Activated gamma-delta T cell (primary cell): ENCODE measurements at places on chromosomes 12 and 14.

DNA sequence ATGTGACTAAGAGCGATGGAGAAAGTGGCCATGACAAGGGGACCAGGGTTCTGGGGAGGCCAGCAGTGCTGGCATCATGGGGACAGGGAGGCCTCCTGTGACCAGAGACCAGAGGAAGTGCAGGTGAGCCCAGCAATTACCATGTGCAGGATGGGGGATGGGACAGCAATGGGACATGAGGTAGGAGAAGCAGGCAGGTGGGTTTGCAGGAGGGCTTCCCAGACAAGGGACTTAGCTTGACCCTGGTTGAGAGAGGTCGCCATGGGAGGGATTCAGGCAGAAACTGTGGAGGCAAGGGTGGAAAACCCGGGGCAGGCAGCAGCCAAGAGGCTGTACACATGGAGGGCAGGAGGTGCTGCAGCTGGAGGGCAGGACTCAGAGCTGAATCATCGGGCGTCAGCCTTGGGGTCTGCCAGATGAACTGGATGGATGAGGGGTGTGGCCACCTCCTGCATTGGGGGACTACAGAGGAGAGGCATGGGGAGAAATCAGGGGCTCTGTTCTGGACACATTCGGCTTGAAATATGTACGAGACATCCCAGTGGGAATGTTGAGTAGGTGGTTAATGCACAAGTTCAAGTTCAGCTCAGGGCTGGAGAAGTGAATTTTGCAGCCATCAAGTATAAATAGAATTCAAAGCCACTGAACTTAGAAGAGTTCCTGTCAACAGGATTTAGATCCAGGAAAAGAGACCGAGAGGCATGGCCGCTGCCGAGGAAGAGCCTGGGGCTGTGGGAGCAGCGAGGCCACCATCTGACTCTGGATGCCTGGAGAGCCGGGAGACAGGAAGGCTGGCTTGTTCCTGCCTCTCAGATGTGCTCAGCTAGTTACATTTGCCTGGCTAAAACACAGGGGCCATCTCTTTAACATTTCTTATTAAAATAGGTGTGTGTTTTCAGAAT is 36.6 kb downstream of the SFSWAP start:
- no peak for DNase-seq

DNA sequence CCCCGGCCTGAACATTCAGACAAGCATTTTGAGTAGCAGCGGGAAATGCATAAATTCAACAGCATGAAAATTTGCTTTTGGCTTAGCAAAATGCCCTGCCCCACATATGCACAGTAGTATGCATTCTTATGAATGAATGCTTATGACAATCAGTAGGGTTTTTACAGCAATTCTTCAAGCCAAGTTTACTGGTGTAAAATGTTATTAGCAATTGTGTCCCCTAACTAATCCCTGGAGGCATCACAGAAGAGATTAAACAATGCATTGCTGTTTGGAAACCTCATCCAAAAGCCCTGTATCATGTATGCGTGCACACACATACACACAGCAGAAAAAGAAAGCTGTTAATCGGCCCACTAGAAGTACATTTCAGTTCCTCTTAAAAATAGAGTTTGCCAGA is 406.5 kb downstream of the LRIG3 start:
- DNase-seq, result no peak

- DNase-seq, result no peak
Measured at GRCh38 chr14:100803226-100803625, 22.7 kb upstream of the MEG3 start.

- DNase-seq, result no peak
Measured at GRCh38 chr12:90084018-90084417, 375.4 kb upstream of the ATP2B1 start.

GRCh38 chr12:42586268-42586667 is 3.3 kb downstream of the PRICKLE1 start:
- no peak for DNase-seq

GRCh38 chr14:50085570-50086320 is 30.6 kb downstream of the VCPKMT start:
- no peak for DNase-seq
